GM12878 (cell line): ENCODE measurements at places on chromosomes 2 and 18. TPM values are rescaled to one million over a fixed set of nuclear protein-coding genes. Genes with fewer than 3 reads are reported as not detected.
A peak's percentile ranks its signal among the peaks of the same experiment; 100 is the strongest.

Gene TWSG1
- 29.7 and 31.3 TPM in 2 replicates for total RNA-seq

DNA sequence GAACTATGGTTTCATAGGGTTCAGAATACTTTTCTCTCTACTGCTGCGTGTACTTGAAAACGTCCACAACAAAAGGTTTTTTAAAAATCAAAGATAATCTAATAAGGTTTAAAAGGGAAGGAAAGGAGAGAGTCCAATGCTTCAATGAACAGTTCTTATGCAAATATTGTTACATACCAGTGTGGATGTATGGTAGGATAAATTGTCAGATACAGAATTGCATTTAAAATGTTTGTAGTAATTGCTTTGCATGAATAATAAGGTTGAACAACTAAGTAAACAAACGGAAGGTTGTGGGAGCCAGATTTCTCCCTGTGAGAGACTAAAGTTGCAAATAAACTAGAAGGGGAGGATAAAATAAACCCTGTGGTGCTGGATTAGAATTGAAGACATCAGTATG, 53.8 kb upstream of the RBBP8 start:
- no peak overlapping the region for H3K4me3 ChIP-seq
- DNase-seq, result no peak
- no peak overlapping the region for H3K27ac ChIP-seq
- H3K36me3 ChIP-seq, result no peaks in the 10 kb centered on the region

Gene ERFE
- total RNA-seq, result not detected in 2 replicates

Gene MROH2A
- total RNA-seq, result not detected in 2 replicates

- no peaks in the 10 kb centered on the region for H3K27me3 ChIP-seq
- peaks cover 5% of the 10 kb centered on the region; the same call in 1 of the 2 replicates for H3K4me1 ChIP-seq
- no peak overlapping the region for H3K27ac ChIP-seq
- H3K36me3 ChIP-seq, result peaks cover 5% of the 10 kb centered on the region; the same call in 1 of the 2 replicates
- no peak overlapping the region for H3K4me3 ChIP-seq
Measured at GRCh38 chr18:75066021-75066880, 142.7 kb downstream of the PTGR3 start.

Gene KCNS3
- not detected in 2 replicates for total RNA-seq

Gene MARCO
- 0.18 and 0.32 TPM in 2 replicates for total RNA-seq

Gene TNFAIP6
- 0.82 and 1.3 TPM in 2 replicates for total RNA-seq

Gene SUPT7L
- total RNA-seq, result 19.3 and 19.7 TPM in 2 replicates

DNA sequence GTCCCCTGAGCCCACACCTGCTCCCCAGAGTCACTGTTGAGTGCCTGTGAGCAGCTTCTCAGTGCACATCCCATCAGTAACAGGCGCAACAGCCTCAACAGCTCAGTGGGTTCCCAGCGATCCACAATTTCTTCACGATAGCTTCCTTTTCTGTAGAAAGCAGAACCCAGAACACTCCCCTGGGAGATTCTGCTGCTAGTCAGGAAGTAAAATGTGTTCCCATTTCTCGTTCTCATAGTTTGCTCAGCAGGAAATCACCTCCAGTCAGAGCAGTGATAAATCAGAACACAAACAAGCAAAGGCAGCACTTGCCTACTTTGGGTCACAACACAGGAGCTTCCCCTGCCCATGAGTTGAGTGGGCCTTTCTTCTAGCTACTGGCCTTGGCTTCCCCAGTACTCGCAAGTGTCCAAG, 48.9 kb upstream of the ATG16L1 start:
- peaks cover 28% of the 10 kb centered on the region for H3K4me1 ChIP-seq
- no peaks in the 10 kb centered on the region for H3K27me3 ChIP-seq
- H3K36me3 ChIP-seq, result peaks cover 30% of the 10 kb centered on the region
- peak; percentile 64 for DNase-seq

Gene PPP1CB
- total RNA-seq, result 144 and 153 TPM in 2 replicates

DNA sequence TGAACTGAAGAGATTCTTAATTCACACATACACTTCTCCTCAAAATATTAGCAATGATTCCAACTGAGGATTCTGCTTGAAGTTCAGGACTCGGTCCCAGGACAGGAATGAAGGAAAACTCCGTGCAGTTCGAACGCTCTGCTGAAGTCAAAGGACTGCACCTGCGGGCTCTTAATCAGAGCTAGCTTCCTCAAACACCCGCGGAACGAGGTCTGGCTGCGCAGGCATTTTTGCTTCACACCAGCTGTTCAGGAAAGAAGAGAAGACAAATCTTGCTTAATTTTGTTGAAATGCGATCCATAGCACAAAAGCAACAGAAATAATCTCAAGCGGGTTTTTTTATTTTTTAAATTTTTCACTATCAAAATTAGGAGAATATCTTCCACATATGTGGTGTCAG, 175.6 kb downstream of the LAMA1 start:
- no peaks in the 10 kb centered on the region for H3K4me1 ChIP-seq
- no peak overlapping the region for H3K4me3 ChIP-seq
- H3K27ac ChIP-seq, result no peak overlapping the region
- H3K36me3 ChIP-seq, result no peaks in the 10 kb centered on the region
- no peaks in the 10 kb centered on the region for H3K27me3 ChIP-seq

GRCh38 chr2:150610670-150611279, 123.3 kb upstream of the RND3 start:
- H3K27ac ChIP-seq, result no peak overlapping the region
- no peaks in the 10 kb centered on the region for H3K27me3 ChIP-seq
- H3K36me3 ChIP-seq, result no peaks in the 10 kb centered on the region

DNA sequence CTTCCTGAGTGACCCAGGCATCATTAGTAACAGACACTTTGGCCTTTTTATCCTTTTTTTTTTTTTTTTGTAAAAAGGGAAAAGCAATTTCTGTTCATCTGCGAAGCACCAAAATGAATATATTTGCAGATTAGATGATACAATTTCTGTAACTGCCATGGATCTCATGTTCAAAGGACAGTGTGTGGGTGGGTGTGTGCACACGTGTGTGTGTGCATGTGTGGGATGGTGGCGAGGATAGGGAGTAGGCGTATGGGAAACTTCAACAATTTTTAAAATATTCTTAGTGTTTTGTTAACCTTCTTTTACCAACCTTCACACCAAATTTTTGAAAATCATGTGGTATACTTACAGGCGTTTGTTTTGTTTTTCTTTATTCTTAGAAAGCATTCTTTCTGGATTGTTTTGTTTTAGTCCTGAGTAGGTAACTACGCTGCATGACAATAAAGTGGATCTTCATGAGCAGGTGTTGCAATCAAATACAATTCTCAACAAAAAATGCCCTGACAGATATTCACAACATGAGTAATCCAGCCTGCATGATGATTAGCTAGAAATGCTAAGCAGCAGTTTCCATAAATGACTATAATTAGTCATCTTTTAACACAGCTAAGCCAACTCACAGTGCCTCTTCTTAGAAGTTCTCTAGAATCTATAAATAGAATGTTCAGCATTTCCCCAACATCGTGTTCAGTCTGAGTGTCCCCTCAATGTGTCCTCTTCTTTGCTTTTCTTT, 53.5 kb upstream of the RMDN2 start:
- no peak for DNase-seq
- no peaks in the 10 kb centered on the region; the same call in 1 of the 2 replicates for H3K36me3 ChIP-seq
- H3K4me1 ChIP-seq, result peaks cover 16% of the 10 kb centered on the region
- no peaks in the 10 kb centered on the region for H3K27me3 ChIP-seq

Gene GPR45
- not detected in 2 replicates for total RNA-seq

Gene SERPINB4
- total RNA-seq, result not detected in 2 replicates

Gene FOXD4L1
- 0.16 TPM in 1 of 2 replicates, not detected in the other for total RNA-seq

DNA sequence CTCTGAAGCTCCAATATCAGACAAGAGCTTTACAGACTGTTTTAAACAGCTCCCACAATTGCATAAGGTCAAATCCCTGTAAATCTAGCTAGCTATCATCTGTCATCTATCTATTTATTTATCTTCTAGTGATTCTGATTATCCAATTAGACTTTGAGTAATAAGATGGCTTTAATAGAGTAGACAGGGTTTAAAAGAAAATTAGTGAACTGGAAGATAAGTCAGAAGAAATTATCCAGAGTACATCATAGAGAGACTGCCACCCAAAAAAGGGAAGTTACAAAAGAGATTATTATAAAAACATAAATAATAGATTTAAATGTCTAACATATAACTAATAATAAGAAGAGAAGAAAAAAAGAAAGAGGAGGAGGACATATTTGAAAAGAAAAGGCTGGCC, 8.0 kb upstream of the ZC3H8 start:
- H3K27me3 ChIP-seq, result no peaks in the 10 kb centered on the region
- no peak for DNase-seq
- no peak overlapping the region for H3K4me3 ChIP-seq
- H3K36me3 ChIP-seq, result no peaks in the 10 kb centered on the region
- no peak overlapping the region for H3K27ac ChIP-seq
- no peaks in the 10 kb centered on the region; the same call in 1 of the 2 replicates for H3K4me1 ChIP-seq

Gene COPS7B
- total RNA-seq, result 37.1 and 40.6 TPM in 2 replicates

Gene GALR1
- total RNA-seq, result not detected in 2 replicates

Gene LAPTM4A
- 26.9 and 27.2 TPM in 2 replicates for total RNA-seq

DNA sequence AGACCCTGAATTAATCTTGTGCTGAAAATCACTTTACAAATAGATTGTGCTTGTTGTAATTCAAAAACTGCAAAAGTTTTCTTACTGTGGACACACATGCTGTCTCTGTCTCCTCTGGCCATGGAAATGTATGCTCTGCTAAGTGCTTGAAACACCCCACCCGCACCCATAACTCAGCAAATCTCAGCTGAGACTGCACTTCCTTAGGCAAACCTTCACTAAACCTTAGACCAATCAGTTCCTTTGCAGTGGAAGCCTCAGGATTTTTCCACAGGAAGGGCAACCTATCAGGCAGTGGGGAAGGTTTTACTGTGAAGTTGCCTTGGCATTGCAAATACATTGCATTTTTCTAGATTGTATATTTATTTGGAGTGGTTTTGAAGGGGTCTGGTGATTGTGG, 62.2 kb upstream of the PLA2R1 start:
- H3K4me3 ChIP-seq, result no peak overlapping the region
- no peaks in the 10 kb centered on the region for H3K4me1 ChIP-seq
- DNase-seq, result no peak
- no peaks in the 10 kb centered on the region for H3K36me3 ChIP-seq
- H3K27ac ChIP-seq, result no peak overlapping the region

DNA sequence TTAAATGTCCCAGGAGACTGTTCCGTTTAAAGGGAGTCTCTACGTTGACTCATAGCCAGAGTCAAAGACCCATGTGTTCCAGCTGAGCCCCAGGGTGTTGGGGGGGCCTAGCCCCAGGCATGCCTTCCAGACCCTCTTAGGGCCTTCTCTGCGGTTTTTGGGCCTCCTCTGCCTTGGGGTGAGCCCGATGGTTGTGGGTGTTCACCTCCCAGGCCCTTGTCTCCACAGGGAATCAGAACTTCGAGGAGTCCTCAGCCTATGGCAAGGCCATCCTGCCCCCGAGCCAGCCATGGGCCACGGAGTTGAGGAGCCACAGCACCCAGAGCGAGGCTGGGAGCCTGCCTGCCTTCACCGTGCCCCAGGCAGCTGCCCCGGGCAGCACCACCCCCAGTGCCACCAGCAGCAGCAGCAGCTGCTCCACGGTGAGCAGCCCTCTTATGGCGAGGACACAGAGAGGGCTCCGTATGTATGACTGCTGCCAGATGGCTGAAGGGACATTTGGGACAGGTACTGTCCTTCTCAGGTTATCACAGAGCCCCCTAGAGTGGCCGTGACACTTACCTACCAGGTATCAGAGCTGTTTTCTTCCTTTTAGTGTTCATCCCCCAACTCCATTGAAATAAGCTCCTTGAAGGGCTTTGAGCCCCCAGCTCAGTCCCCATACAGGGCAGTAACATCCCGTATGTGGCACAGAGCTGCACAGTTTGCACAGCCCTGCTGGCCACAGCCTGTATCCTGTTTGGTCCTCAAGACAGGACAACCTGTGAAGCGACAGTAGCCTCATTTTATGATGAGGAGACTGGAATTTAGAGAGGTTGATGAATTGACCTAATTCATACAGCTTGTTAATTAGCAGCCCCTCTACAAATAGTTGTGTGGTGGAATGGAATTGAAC, 80.7 kb downstream of the EPAS1 start:
- H3K27ac ChIP-seq, result no peak overlapping the region
- H3K27me3 ChIP-seq, result no peaks in the 10 kb centered on the region
- H3K36me3 ChIP-seq, result peaks cover 2% of the 10 kb centered on the region

Gene COL5A2
- total RNA-seq, result 0.64 and 0.74 TPM in 2 replicates

DNA sequence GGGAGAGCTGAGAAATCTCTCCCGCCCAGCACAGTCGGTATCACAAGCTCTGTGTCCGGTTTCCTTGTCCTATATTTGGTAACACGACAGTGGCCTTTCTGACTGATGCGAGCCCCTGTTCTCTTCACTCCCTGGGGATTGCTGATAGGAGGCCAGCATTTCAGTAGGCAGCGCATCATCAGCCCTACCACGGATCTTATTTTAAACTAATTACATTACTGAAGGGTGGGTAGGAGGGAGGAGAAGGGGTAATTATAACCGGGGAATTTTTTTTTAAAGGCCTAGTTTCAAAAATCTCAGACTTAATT, 125.6 kb upstream of the LGALSL start:
- no peak overlapping the region for H3K4me3 ChIP-seq
- peaks cover 45% of the 10 kb centered on the region for H3K4me1 ChIP-seq
- DNase-seq, result peak; percentile 51
- no peaks in the 10 kb centered on the region for H3K36me3 ChIP-seq
- H3K27me3 ChIP-seq, result no peaks in the 10 kb centered on the region
- peak overlapping the region; percentile 41 for H3K27ac ChIP-seq

- H3K4me1 ChIP-seq, result no peaks in the 10 kb centered on the region
- no peaks in the 10 kb centered on the region for H3K36me3 ChIP-seq
- no peak overlapping the region for H3K4me3 ChIP-seq
- no peak overlapping the region for H3K27ac ChIP-seq
- DNase-seq, result no peak
Measured at GRCh38 chr2:236918545-236918944, 167.1 kb upstream of the COPS8 start.

DNA sequence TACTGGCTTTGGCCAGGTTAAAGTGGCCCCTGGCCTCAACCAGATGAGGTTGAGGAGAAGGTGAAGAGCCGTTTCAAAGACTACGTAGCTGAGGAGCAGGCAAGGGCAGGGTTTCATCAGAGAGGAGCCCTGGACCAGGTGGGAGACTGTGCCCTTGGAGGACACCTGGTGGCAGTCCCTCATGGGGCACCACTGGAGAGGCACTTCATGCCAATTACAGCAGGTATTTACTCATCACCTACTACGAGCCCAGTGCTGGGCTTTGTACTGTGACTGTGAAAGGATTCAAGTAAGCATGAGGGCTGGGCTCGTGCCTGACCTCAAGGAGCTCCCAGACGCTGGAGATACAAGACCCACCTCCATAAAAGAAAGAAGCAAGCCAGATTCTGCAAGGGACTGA, 37.6 kb downstream of the SMAD7 start:
- no peak overlapping the region for H3K4me3 ChIP-seq
- DNase-seq, result no peak
- H3K36me3 ChIP-seq, result no peaks in the 10 kb centered on the region

Gene ASPRV1
- total RNA-seq, result 0.53 and 0.59 TPM in 2 replicates

- H3K4me3 ChIP-seq, result no peak overlapping the region
- H3K4me1 ChIP-seq, result no peaks in the 10 kb centered on the region
- no peaks in the 10 kb centered on the region for H3K27me3 ChIP-seq
Measured at GRCh38 chr2:238864207-238865014, 16.5 kb downstream of the TWIST2 start.

Gene MOGAT1
- total RNA-seq, result not detected in 2 replicates

- H3K27ac ChIP-seq, result no peak overlapping the region
- DNase-seq, result no peak
- H3K27me3 ChIP-seq, result no peaks in the 10 kb centered on the region
- H3K36me3 ChIP-seq, result no peaks in the 10 kb centered on the region
- no peaks in the 10 kb centered on the region for H3K4me1 ChIP-seq
Measured at GRCh38 chr2:45354776-45355175, 256.3 kb downstream of the SRBD1 start.
